ENCODE measurements at places on chromosomes 12 and 14.

DNA sequence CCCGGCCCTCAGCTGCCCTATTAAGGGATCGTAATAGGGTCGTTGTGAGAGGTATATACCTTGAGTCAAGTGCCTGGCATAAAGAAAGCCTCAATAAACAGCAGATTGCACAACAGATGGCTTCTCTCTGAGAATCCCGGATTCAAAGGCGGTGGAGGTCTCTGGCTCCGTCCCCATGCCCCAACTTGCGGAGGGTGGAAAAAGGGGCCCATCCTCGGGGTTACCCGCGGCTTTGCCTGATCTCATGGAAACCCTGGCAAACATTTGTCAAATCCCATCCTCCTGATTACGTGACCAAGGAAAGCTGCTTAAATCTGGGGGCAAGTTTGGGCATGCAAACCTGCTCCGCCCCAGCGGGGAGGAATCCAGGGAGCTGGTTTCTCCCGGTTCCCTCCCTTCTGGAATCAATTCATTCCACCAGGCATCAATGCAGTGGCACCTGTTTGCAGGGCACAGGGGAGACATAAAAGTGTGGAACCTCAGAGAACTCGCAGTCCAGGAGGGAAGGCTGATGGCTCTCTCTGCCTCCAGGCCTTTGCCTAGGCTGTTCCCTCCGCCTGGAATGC, 12.3 kb downstream of the TRPV4 start:
- DNase-seq = no peak

DNA sequence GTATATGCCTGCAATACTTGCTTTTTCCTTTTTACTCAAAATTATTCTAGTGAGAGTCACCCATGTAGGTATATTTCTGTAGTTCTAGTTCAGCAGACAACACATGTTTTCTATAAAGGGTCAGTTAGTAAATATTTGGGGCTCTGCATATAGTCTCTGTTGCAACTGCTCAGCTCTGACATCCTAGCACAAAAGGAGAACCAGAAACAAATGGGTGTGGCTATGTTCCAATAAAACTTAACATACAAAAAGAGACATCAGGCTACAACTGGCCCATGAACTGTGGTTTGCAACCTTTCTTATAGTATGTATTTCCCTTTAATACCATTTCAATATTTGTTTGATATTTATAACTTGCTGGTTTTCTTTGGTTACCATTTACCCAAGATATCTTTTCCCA, 11.9 kb downstream of the NT5DC3 start:
- DNase-seq = no peak

DNA sequence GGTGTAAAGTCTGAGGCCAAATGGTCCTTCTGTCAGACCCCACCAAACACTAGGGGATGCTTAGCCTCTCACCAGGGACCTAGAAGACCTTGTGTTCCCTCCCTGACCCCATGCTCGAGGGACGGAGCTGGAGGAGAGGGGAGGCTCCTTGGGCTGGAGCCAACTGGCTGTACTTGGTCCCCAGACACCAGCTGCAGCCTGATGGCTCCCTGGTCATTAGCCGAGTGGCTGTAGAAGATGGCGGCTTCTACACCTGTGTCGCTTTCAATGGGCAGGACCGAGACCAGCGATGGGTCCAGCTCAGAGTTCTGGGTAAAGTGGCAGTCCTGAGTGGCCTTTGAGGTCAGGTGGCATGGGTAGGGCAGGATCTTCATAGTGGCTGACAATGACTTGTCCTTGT, 29.0 kb downstream of the PAPLN start:
- DNase-seq = no peak

GRCh38 chr14:68041876-68042354, 222.3 kb downstream of the RAD51B start:
- no peak for DNase-seq

DNA sequence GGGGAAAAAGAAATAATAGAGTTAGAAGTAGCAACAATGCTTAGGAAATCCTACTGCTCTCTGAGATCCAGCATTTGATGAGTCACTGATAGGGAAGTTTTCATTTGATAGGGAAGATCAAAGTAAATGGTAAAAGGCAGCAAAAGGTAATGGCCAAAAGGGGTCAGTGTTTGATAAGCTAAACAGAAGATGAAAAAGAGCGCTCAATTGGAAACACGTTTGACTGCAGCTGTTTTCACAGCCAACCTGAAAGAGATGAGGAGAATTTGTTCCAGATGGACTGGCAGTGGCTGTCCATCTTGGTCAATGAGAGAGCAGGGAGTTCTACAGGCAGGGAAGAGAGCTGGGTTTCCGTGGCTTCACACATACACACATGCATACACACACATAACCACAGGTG, 264.2 kb downstream of the TMEM132C start:
- DNase-seq = no peak

GRCh38 chr12:50087995-50088394, 2.9 kb downstream of the SMARCD1 start:
- DNase-seq = no peak

- DNase-seq = no peak
Observed at GRCh38 chr14:84090837-84091236, 1439.1 kb upstream of the FLRT2 start.

DNA sequence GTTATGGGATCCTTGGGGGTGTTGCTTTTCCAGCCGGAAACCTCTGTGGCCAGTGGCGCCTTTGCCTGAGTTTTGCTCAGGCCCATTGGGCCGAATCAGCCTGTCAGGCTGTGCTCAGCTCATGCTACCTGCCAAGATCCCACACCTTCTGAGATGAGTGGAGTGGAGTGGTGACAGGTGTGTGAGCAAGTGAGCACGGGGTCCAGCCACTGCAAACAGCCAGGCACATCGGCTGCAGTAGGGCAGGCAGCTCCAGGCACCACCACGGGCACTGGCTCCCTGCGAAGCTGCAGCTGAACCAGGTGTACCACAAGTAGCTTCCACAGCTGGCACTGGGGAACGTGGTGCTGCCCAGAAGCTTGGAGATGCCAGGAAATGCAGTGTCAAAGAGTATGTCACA, 21.1 kb upstream of the WDR89 start:
- no peak for DNase-seq

- no peak for DNase-seq
Observed at GRCh38 chr12:6277982-6278438, 32.5 kb upstream of the PLEKHG6 start.

DNA sequence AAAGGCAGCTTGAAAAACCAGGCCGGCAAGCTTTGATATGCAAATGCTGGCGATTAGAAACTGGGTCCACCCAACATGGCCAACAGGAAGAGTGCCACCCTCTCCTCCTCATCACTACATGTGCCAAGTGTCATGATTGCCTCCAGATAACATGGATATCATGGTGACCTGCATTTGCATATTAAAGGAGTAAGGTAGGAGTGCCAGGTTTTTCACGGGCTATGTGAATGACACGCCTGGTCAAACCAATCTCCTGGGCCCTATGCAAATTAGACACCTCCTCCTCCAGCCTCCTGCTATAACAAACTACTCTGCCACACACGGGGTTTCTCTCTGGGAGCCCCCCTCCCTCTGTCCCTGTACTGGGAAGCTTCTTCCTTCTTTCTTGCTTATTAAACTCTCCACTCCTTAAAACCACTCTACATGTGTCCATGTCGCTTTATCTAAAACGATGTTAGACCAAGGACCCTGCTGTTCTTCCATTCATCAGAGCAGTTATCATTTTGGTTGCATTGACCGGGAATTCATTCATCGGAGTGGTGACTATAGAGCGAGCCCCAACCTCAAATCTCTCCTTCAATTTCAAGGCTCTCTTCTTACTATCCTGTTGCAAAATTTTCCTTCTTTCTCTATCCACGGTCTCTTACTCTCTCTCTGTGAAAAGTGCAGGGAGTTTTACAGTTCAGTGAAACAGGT, 27.5 kb downstream of the APOBEC1 start:
- DNase-seq = no peak

DNA sequence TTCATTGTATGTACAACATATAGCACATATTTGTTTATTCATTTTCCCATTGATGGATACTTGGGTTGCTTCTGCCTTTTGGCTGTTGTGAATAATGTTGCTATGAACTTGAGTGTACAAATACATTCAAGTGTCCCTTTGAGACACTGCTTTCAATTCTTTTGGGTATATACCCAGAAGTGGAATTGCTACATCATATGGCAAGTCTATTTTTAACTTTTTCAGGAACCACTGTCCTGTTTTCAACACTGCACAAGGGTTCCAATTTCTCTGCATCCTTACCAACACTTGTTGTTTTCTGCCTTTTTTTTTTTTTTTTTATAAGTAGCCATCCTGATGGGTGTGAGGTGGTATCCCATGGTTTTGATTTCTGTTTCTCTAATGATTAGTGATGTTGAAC, 15.9 kb downstream of the RBMS2 start:
- DNase-seq = no peak

DNA sequence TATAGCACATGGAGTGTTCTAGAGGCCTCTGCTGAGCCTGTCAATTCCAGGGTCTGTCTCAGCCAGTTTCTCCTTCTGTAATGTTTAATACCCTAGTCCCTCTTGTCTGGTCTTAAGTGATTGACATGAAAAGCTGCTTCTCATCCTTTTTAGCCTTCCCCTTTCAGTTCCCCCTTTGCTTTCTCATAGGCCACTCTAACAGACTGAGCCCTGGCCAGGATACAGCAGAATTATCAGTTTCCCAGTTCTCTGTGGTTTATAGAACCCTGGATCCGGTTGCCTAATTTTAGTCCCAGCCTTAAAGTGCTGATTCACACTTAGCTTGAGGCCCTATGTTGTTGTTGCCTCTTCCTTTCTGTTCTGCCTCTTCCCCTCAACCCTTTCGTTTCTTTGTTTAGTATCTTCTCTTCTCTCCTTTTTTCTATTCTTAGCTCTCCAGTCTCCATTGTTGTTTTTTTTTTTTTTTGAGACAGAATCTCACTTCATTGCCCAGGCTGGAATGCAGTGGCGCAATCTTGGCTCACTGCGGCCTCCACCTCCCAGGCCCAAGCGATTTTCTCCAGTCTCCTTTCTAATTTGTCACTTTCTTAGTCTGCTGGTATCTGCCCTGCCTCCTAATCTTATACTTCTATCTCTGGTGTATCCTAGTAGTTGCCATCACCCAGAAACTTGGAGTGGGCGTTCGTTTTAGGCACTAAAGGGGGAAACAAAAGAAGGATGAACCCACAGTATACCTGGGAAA, 2.9 kb upstream of the BIN2 start:
- no peak for DNase-seq

- DNase-seq = no peak
Observed at GRCh38 chr12:51702587-51702986, 111.6 kb downstream of the SCN8A start.

DNA sequence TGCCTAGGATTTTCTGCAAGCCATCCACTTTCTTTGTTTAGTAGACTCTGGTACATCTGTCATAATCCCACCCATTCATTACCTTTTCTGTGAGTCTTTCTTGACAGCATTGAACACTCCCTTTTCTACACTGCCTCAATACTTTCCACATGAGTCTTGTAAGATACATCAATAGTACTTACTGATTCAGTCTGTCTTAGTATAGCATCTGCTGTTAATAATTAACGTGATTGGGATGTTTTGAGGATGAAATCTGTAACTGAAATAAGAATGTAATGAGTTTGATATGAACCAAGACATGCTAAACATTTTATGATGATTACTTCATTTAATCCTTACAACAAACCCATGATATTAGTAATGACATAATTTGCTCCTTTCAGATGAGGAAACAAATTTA, 196.2 kb upstream of the FOXG1 start:
- no peak for DNase-seq

DNA sequence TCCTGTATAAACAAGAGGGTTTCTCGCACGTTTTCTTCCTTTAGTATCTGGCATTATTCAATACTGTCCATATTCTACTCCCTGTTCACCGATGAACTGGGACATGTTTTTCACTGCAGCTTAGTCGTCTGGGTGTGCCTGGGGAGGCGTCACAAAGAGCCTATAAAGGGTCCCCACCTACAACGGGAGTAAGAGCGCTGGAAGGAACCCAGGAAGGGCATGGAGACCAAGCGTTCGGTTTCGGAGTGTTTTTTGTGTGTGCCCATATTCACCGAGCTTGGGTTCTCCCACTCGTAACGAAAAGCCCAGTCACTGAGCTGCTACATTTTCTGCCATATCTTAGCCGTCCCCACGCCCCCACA, 592 bp upstream of the USP15 start:
- no peak for DNase-seq

GRCh38 chr14:95497561-95498011, 18.9 kb downstream of the SYNE3 start:
- DNase-seq = no peak

DNA sequence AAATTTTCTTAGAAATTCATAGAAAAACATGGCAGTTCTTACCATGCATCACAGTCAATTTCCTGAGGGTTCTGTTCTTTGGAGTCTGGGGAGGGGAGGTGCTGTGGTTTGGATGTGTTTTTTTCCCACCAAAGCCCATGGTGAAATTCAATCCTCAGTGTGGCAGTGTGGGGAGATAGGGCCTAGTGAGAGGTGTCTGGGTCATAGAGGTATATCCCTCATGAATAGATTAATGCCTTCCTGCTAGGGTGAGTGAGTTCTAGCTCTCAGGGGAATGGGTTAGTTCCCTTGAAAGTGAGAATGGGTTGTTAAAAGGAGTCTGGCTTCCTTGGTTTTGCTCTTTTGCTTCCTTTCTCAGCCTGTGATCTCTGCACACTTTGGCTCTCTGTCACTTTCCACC, 277.8 kb downstream of the APAF1 start:
- DNase-seq = no peak

- DNase-seq = peak; percentile 13
Observed at GRCh38 chr14:21498540-21499526, 12.3 kb downstream of the METTL3 start.

All from activated gamma-delta T cell treated with Interleukin-2 at 50 U/mL for 16 hours (primary cell).